ENCODE measurements at places on chromosomes 1 and 21.

GRCh38 chr1:162854245-162854882 lies 6.6 kb downstream of the CCDC190 start:
- DNase-seq, result peak; percentile 64

DNA sequence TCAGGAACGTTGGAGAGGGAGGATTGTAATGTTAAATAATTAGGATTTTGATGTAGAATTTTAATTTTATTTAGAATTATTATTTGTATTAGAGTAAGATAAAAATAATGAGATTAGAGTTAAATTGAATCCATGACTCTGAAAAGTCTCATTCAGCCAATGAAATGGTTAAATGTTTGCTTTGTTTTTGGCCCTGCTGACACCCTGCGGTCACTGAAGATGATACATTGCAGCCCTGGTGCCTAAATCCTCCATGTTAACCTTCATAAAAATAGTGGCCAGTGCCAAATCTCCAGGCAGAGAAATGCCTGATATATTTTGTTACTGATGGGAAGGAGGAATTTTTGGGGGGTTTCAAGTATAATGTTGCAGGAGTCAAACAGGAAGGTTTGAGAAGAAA lies 27.3 kb upstream of the RLF start:
- DNase-seq, result no peak

GRCh38 chr1:19186001-19186400 lies 24.1 kb downstream of the UBR4 start:
- no peak for DNase-seq

- DNase-seq, result no peak
Measured at GRCh38 chr1:31814631-31815306, 1.1 kb downstream of the SPOCD1 start.

DNA sequence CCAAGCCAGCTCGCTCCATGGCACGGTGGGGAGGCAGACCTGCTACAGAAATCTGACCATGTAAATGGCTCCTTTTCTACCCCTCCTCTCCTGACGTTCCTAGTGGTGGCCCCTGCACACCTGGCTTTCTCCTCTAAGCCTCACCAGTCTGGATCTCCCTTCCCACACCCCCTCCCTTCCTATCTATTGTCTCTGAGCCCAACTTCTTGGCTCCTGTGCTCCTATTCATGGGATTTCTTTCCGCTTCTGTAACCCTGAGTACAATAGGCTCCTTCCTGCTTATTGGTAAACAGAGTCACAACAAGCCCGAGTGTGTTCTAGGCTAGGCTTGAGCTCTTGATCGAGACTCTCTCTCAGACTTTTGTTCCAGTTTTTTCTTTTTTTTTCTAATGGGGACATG lies 17.6 kb downstream of the OPTC start:
- DNase-seq, result no peak

Measured in DND-41 (cell line).